ENCODE measurements at places on chromosomes 2 and 18.

DNA sequence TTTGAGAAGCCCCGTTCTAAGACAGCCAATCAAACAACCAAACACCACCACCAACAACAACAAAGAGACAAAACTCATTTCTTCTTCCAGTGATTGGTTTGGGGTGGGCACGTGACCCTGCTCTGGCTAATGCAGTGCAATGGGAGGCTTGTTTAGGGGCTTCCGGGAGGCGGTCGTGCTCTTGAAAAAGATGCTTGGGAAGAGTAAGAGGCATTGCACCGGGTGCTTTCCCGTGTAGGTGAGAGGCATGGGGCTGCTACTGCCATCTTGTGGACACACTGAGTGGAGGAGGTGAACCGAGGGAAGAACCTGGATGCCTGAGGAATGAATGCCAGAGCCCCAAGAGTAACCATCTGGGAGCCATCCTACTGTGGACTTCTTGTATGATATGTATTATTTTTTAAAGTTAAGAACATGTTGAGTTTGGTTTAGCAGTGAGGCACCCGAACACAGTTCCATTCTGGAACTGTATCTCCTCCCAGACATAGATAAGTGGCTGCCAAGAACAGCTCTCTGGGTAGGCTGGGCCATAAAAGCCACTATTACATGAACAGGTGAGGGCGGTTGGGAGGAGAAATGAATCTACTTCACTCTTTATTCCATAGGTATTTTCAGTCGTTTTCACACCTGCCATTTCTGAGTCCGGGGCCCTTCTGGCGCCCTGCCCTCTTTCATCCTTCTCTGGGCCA lies 19.1 kb upstream of the ARHGAP25 start:
- DNase-seq: peak; percentile 46

- no peak for DNase-seq
Measured at GRCh38 chr2:238487134-238487533, 60.4 kb downstream of the ASB1 start.

DNA sequence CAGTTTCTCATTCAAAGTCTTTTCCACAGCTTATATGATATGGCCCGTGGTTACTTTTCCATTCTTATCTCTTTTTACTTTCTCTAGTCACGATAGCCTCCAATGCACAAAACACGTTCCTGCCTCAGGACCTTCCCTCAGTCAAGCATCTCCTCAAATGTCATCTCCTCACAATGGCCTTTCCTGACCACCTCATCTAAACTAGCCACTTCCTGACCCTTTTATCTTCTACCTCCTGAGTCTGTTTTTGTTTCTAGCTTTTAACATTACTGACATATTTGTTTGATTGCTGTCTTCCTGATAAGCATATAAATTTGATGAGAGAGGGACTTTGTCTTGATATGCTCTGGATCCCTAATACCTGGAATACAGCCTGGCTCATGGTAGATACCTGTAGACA lies 7.6 kb downstream of the PGAP1 start:
- DNase-seq: no peak

- no peak for DNase-seq
Measured at GRCh38 chr2:225042800-225043167, 516 bp upstream of the DOCK10 start.

DNA sequence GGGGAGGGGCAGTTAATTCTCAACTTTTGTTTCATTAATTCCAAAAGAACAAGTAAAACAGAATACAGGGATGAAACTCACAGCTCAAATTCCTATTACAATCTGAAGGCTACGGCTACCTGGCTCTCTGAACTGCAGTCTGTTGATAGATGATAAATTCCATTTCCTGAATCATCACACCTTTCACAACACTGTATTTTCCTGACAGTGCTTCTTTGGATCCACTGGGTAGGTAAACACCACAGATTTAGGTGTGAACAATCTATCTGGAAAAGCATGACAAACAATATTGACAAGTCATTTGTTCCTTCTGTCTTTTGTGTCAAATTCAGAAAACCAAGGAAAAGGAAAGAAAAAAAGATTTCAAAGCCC lies 843.2 kb downstream of the LRRTM4 start:
- DNase-seq: no peak

GRCh38 chr2:148538375-148538774 lies 106.2 kb upstream of the EPC2 start:
- no peak for DNase-seq

DNA sequence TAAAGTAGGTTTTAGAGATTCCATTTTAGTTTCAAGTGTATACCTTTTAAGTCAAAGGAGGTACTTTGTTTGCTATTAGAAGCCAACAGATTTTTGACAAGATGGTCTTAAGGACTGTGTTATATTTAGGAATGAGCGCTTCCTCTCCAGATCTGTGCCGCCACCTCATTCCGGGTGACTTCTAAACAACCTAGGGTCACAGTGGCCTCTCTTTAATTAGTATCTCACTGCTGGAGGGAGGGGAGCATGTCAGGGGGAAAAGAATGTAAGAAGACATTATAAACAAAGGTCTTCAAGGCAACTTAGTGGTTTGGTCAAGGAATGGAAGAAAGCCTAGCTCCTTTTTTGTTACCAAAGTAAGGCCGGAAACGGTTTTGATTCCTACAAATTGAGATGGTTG lies 67.0 kb downstream of the RBMS1 start:
- DNase-seq: no peak

- DNase-seq: no peak
Measured at GRCh38 chr18:37754141-37754540, 188.5 kb upstream of the CELF4 start.

- DNase-seq: no peak
Measured at GRCh38 chr2:239194731-239195317, 206.0 kb downstream of the HDAC4 start.

DNA sequence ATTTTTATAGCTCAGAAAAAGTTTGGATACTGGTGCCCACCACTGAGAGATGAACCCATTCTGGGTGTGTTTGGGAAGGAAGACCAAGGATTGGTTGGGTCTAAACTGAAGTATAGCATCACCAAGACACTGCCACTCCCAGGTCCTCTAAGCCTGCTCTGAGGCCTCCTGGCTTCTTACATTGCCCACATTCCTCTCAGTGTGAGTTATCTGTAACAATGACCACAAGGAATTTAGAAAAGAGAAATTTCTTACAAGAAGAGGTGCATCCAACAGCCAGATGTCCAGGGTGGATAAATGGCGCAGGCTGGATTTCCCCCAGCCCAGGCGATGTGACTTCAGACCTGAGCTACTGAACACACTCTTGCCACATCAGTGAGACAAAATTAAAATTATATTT lies 1.6 kb upstream of the GPR45 start:
- DNase-seq: peak; percentile 87

- DNase-seq: no peak
Measured at GRCh38 chr18:51622702-51623101, 425.2 kb upstream of the MEX3C start.

DNA sequence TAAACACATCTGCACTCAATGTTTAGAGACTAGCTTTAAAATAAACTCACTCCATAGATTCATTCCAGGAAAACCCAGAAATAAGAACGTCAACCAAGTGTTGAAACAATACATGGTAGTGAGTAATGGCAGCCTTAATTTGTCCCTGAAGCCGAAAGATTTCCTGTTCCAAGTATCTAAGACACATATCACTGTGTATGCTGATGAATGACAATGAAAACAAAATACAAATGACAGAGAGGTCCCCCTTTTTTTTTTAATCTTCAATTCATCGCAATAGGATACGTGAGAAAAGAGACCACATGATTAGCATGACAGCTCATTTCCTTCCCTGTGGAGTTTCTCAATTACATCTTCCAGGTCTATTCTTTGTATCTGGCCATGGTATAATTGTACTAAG lies 160.5 kb upstream of the STK17B start:
- no peak for DNase-seq

DNA sequence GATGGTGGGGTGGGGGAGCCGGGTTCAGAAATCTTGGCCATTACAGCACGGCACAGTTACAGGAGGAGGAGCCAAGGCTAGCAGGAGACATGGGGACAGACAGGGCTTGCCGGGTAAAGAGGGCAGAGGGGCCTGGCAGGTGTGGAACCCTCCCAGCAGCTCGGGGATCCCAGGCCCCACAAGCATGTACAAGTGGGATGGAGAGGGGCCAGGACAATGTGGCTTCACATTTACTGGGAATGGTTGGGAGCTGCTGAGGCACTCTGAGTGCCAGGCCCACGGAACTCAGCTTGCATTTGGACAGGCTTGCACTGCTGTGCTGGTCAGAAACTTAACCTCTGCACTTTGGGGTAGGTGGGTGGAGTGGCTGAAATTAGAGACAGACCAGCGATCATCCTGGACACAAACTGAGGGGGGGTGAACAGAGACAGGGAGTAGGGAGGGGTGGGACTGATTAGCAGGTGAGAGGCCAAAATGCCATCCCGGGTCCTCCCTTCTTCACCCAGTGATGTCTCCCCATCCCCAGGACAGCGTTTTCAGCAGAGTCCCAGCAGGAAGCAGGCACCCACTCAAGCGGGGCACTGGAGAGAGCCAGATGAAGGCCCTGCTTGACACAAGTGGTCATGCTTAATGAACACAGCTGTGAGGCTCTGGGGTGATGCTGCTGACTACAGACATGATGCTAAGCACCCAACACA lies 9.6 kb downstream of the PER2 start:
- no peak for DNase-seq

DNA sequence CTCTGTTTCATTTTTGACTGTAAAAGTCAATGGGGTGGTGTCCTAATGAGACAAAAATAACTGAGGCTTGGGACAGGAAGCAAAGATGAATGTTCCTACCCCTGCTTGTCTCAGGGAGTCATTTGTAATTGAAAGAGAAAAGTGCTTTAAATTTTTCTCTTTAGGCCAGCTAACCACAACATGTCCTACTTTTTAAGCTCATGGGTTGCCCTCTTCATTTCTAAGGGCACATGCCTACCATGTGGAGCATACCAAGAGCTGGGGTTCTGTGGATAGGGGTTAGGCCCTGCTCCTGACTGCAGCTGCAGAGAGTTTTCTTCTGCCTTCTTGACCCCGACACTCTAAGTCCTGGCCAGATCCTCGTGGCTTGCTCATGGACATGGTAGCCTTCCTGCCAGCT lies 96.8 kb upstream of the ARL4C start:
- DNase-seq: no peak

DNA sequence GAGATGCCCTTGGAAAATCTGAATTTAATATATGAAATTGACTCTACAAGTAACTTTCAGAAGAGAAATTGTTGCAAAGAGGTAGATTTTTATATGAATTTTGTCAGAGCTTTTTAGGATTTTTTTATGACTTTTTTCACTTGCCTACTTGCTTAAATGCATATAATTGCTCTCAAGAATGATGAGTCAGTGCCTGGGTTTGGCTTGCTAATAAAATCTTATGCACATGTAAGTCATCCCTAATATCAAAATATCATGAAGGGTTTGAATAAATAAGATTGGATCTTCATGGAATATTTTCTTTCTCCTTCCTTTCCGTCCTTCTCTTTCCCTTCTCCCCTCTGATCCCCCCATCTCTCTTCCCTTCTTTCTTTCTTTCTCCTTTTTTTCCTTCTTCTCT lies 354.1 kb downstream of the TXNL1 start:
- no peak for DNase-seq

DNA sequence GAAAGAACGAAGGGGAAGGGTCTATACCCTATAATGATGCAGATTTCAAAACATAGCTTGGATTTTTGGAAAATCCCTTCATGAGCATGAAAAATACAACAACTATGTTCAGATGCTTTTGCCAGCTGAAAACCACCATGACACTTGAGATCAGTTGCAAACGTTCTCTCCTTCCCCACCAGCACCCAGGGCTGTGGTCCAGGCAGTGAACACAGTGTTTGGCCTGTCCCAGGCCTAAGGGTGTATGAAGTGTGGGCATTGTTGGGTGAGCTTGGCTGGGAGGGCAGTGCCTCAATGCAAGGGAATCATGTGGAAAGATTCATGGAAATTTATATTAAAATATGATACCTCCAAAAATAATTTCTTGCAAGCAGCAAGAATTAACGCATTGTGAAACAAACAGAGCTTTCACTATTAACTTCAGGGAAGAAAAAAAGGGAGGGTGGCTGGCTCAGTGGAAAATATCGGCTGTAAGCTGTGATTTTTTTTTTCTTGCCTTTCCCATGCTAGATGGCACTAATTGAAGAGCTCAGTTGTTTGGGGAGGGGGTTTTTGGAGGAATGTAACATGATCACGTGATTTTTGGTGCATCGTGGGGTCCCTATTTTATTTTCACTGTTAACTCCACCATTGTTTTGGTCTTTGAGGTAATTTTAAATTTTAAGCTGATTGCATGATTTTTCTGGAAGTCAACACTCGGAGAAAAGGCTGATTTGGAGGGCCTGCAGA lies 52.0 kb downstream of the CDC42EP3 start:
- DNase-seq: no peak

DNA sequence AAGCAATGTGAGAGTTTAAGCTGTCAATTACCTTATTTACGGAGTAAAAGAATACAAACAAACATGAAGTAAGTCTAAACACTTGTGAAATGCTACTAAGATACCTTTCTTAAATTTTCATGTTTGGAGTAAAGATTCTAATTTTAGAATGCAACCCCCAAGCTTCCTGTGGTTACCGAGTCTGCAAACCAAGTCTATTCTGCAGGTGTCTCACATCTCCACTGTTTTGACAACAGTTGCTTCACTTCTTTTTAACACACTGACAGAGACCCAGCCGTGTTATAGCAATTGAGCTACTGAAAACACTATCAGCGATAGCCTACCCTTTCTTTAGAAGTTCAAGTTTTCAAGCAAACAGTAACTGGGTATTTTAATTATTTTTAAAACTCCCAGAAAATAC lies 608.3 kb downstream of the ERBB4 start:
- no peak for DNase-seq

DNA sequence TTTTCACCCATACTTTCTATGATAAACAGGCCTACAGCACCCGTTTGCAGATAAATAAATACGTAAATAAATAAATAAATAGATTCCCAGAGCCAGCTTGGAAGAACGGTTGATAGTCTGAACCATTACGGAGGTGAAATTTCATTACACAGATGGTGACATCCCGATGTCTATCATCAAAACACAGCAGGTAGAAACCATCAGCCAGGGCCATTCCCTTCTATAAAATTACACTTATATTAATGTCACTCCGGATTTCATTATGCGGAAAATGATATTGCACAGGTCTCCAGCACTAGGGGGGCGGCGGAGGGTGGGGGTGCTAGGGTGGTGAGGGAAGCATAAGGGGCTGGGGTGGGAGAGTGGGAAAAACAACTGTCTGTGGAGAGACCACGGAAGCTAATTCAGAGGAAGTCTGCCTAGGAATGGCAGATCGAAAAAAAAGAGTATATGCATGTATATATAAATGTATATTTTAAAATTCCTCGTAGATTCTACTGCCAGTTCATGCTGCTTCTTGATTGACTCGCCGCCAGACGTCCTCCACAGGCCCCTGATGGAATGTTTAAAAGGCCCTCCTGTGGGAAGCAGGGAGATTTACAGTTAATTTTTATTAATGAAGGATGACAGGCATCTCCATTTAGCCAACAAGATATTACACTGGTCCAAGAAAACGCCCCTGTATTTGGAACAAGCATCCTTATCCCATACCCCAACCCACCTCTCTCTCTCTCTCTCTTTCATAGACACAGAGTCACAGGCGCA lies 1906.0 kb upstream of the PIK3C3 start:
- DNase-seq: no peak

DNA sequence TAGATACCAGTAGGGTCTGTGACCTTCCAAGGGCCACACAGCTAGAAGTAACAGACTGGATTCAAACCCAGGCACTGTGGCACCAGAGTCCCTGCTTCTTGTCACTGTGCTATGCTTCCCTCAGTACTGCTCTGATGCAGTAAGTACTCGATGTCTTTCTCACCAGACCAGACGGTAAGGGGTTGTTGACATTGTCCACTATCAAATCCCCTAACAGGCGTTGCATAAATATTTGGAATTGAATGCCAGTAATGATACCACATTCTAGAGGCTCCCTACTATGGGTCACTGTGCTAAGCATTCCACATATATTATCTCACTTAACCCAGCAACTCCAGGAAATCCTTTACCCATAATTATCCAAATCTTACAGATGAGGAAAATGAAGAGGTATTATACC lies 223.1 kb downstream of the C1D start:
- DNase-seq: peak; percentile 11

All from AG08396 (cell line).